ENCODE measurements at places on chromosomes 5 and 9.

- no peak for ATAC-seq
Measured at GRCh38 chr9:128153947-128154695, 4.9 kb downstream of the LCN2 start.

DNA sequence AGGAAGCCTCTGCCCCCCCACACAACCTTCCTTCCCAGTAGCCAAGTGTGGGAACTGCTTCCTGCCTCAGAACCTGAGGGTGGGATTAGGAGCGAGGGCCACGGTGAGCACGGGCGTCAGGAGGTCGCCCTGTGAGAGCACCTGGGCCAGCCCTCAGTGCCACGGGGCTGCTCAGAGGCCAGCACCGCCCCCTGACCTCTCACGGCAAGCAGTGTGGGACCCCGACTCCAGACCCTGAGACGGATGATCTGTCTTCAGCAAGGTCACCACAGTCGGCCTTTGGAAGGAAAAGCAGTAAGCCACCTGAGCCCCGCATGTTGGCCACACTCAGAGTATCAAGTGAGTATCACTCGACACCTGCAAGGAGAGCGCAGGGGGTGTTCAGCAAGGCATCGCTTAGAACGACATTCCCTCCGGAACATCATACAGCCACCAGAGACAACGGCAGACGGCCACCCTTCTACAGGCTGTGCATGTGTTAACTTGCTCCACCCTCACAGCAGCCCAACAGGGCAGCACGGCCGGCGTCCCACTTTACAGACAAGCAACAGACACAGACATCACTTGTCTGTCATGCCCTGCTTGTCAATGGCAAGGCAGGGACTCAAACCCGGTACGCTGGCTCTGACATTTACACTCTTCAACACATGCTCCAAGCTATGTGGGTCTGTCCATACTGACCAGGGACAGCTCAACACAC, 50.2 kb downstream of the IPPK start:
- no peak for ATAC-seq

DNA sequence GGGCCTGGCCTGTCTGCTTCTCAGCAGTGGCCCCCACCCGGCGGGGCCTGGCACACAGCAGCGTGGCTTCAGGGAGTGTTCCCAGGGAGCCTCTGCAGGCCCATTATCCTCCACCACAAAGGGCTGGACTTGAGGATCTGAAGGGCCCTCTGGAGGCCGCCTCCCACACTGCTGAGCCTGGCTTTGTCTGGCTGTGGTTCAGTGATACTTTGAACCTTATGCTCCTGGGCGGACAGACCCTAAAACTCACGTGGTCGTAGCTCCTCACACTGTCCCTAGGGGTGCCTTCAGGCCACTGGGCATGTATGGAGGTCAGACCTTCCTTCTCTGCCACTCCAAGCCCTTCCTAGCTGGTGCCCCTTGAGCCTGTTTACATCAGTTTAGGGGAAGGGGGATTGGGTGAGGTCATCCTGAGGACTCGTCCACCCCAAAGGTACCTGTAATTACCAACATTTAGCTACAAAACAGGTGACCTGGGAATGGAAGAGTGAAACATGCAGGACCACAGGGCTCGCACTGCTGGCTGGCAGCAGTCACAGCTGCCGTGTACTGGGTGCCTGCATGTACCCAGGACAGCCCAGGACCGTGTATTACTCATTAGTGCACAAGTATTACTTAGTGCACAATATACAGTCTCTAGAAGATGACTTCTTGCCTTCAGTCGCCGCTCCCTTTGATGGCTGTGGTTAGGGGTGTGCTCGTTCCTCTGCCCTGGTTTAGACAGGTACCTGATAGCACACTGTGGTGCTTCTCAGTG, 8.5 kb downstream of the GRHPR start:
- no peak for ATAC-seq

DNA sequence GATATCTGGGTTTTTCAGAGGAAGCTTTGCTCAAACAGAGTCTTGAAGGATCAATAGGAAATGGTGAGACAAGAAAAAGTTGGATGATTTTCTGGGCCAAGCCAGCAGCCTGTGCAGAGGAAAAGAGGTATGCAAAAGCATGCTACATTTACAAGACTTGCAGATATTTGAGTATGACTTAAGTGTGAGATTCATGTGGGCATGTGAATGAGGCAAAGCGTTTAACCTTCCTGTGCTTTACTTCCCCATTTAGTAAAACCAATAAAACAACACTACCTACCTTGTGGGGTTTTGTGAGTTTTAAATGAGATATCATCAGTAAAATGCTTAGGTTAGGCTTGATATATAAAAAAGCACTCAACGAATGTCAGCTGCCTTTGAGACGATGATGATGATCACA, 58.1 kb downstream of the PIP5K1B start:
- ATAC-seq = no peak

DNA sequence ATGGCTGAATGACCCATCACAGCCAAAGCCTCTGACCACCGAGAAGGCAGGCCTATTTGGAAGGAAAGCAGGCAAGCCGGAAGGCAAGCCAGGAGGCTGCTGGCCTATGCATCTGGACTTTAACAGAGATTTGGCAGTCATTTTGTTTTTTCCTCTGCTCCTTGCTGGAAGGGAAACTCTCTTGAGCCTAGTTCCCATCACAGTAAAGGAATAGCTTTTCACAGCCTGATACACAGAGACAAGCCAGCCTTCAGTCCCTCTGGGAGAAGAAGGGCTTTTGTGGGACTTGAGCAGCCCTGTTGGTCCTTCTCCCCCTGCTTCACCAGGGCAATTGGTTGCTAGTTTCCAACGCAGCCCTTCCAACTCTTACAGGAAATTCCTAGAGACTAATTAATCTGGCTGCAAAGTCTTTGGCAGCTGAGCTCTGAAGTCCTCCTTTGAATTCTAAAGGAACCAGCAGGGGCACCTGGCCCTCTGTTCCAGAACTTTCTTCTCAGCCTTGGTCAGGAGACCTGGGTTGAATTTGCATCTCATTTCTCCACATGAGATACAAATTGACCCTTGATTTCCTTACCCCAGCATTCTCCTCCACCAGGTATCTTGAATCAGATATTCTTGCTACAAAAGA, 157.3 kb upstream of the EPB41L4A start:
- no peak for ATAC-seq

GRCh38 chr5:87777877-87778276, 365.1 kb upstream of the CCNH start:
- ATAC-seq = no peak

GRCh38 chr9:72322259-72322658, 42.7 kb downstream of the ZFAND5 start:
- no peak for ATAC-seq

DNA sequence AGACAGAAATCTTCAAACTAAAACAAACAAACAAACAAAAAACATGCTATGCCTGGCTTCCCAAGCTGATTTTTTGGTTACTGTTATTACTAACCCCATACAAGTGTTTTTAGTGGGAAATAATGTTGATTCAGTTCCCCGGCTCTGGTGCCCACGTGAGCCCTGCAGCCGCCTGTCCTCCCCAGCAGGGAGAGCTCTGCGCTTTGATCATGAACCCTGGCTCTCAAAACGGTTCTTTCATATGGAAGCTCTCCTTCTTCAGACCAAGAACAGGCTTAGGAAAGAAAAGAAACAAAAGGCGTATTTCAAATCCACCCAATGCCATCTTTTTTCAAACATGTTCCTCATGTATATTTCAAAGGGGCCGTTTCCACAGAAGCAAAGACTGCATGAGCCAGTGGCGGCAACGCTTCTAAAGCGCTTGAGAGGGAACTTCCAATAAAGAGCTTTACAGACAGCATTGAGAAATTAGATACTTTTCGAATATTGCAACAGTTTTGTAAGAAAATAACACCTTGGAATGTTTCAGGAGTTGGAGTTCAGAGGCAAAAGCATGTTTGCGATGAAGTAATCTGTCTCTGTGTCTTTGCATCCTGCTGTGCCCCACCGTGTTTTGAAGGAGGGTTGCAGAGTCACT, 74.8 kb downstream of the ICE1 start:
- no peak for ATAC-seq

DNA sequence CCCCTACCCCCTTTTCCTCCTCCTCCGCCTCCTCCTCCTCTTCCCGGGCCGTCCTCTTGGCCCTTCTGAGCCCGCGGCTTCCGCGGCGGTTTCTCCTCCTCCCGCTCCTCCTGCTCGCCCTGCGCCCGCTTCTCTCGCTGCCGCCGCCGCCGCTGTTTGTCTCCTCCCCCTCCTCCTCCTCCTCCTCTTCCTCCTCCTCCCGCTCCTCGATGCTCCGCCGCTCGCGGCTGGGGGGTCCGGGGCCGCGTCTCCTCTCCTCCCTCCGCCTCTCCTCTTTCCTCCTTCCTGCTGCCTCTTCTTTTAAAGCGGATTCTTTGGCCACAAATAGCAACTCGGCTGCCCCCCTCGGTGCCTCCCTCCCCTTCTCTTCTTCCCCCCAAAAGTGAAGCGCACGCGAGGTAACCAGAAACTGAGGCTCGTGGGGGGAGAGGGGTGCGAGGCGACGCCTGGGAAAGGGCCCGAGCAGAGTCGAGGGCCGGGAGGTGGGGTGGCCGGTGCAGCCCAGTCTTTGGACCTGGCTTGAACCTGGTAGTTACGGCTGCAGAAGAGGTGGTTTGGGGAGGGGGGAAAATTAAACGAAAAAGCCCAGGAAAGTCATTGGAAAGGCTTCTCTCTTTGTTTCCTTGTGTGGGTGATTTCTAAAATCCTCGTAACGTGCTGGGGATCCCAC, 1058.5 kb upstream of the DMAC1 start:
- no peak for ATAC-seq

DNA sequence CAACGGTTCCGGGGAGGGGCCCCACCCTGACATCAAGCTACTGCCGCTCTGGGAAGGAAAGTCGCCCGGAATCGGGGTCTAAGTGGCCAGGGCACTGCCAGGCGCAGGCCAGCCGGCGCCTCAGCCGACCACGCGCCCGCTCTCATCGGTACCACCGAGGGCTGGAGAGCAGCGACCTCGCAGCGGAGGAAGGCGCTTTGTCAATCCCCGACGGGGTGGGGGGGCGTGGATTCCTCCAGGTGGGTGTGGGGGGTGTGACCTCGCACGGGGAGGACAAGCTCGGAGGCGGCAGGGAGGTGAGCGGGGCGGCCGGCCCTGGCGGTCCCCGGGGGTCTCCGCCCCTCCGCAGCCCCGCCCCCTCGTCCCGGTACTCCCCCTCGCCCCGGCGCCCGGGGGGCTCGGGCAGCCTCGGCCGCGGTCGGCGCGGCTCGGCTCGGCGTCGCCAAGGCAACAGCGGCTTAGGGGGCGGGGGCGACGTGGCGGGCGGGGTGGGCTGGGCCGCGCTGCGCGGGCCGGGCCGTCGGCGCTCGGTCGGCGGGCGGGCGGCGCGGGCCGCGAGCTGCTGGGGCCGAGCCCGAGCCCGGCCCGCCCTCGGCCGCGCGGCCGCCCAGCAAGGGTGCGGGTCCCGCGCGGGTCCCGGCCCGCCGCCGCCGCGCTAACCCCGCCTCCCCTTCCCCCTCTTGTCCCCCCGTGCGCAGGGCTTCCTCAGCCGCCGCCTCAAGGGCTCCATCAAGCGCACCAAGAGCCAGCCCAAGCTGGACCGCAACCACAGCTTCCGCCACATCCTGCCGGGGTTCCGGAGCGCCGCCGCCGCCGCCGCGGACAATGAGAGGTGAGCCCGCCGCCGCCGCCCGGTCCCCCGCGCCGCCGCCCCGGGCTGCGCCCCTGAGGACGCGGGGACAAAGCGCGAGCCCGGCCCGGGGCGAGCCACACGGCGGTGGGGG, 47.5 kb downstream of the DAB2IP start:
- ATAC-seq = peak; percentile 50

GRCh38 chr9:76521244-76521681, 62.3 kb downstream of the GCNT1 start:
- no peak for ATAC-seq

- ATAC-seq = no peak
Measured at GRCh38 chr9:78032730-78033457, 1.3 kb upstream of the GNAQ start.

DNA sequence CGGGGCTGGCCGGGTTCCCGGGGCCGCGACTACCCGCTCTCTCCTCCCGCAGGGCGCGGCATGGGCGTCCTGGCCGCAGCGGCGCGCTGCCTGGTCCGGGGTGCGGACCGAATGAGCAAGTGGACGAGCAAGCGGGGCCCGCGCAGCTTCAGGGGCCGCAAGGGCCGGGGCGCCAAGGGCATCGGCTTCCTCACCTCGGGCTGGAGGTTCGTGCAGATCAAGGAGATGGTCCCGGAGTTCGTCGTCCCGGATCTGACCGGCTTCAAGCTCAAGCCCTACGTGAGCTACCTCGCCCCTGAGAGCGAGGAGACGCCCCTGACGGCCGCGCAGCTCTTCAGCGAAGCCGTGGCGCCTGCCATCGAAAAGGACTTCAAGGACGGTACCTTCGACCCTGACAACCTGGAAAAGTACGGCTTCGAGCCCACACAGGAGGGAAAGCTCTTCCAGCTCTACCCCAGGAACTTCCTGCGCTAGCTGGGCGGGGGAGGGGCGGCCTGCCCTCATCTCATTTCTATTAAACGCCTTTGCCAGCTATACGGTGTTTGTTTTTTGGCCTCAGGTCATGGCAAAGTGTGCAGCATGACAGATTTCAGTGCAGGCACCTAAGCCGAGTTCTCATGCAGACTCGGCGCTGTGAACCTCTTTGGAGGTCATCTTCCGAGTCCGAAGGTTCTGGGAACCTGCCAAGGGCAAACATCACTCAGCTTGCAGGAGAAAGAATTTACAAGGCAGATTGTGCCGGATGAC, 516 bp downstream of the MRPL41 start:
- peak; percentile 11 for ATAC-seq

DNA sequence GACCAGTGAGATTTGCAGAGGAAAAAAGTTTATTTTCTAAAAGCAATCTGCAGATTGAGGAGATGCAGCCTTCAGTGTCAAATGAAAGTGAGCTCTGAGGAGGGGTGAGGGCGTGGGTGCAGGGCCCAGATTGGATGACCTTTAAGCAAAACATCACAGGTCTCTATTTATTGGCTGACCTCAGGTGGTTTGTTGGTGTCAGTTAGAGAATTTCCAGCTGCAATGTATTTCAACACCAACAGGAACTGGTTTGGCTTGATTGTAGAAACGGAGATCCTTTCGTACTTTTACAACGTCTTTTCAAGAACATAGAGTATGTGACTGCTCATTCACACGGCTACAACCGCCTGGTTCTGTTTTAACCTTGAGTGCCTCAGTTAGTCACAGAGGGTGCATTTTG, 1069.1 kb downstream of the EFNA5 start:
- ATAC-seq = no peak

- no peak for ATAC-seq
Measured at GRCh38 chr5:80175337-80175736, 80.5 kb downstream of the SERINC5 start.

DNA sequence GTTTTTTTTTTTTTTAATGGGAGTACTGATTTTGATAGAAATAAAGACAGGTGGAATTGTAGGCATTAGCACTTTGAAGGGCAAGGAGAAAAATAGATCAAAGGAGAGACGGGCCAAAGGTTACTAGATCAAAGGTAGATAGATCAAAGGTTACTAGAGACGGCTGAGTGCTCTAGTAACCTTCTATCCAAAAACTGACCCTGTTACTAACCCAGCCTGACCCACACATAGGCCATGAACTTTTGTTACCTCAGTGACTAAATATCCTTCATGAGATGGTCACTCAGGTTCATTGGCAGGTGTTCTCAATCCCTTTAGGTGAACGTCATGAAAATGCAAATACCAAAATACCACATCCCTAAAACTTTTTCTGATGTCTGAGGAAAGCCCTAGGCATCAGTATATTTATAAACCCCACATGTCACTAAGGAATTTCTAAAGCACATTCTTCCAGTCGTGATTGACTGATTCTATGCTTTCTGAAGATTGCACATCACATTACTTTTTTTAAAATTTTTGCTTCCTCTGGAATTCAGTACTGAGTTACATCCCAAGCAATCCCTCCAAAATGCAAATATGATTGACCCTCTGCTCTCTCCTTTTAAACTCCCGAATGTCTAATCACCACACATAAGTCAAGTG, 772.7 kb downstream of the BRINP1 start:
- no peak for ATAC-seq
